ENCODE measurements at places on chromosomes 3 and 15. TPM values are rescaled to one million over a fixed set of nuclear protein-coding genes. Genes with fewer than 3 reads are reported as not detected.

Gene IGF1R
- 47.5 TPM for total RNA-seq

Gene NRG4
- total RNA-seq, result not detected

Gene SLC28A2
- not detected for total RNA-seq

- DNase-seq, result no peak
These were observed 65.2 kb downstream of the MBNL1 start for GRCh38 chr3:152333928-152334327.

Gene VGLL3
- total RNA-seq, result 7.4 TPM

DNA sequence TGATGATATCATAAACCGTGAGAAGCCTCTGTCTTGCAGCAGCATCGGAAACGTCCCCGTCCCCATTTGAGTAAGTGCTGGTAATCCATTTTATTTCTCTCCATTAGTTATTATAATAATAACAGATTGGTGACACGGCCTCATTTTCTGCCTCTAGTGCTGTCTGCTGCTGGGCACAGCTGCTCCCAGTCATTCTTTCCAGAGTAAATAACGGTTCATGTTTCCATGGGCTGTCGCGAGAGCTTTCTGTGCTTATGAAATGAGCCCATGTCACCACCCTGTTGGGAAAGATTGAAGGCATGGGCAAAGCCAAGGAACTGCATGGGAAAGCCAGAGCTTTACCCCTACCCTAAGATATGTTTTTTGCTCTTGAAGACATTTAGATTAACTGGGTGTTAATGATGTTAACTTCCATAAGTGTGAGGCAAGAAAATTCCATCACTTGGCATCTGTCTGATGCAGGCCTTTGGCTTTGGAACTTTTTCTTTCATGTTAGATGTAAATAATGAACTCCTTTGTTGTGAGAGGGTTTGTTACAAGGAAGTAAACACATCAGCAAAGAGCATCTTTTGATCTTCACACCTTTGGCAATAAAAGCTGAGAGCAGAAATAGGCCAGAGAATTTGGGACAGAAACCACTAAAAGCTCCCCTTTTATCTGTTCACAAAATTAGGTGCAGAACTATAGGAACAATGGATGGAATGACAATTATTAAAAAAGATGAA, 141.8 kb downstream of the FILIP1L start:
- DNase-seq, result no peak

All from heart left ventricle (tissue), 16 donors.